Left hindlimb (tissue), 1 donor: ENCODE measurements at places on chromosomes 13 and 19.

DNA sequence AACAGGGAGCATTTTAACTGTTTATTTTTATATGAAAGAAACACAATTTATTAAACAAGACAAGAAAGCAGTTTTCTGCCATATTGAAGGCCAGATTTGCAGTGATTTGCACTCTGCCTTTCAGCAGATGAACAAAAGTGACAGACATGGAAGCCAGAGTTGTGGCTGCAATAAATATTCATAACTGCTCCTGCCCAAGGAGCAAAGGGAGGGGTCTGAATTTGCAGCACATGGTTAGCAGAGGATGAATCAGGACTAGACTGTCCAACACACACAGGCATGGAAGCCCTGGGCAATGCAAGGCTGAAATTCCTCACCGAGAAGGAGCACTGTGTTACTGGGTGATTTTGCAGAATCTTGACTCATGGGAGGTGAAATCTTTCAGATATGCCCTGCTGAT is 418.2 kb downstream of the DCT start:
- DNase-seq, result no peak

GRCh38 chr19:42184401-42184861 is 33.0 kb downstream of the DEDD2 start:
- DNase-seq, result peak; percentile 69

- DNase-seq, result no peak
These were observed 9.8 kb downstream of the PROZ start for GRCh38 chr13:113168211-113168610.

- no peak for DNase-seq
These were observed 11.4 kb downstream of the PCCA start for GRCh38 chr13:100100115-100100879.
